ENCODE measurements at places on chromosomes 6 and 20. TPM values are rescaled to one million over a fixed set of nuclear protein-coding genes. Genes with fewer than 3 reads are reported as not detected.
A peak's percentile ranks its signal among the peaks of the same experiment; 100 is the strongest.

The HLA-G gene
- not detected for total RNA-seq

The RNF182 gene
- 22.8 TPM for total RNA-seq

The DUSP15 gene
- not detected for total RNA-seq

The PIGU gene
- total RNA-seq: 26.0 TPM

GRCh38 chr20:53425941-53426340, 167.7 kb downstream of the ZNF217 start:
- H3K36me3 ChIP-seq: no peaks in the 10 kb centered on the region
- no peak overlapping the region for H3K4me3 ChIP-seq
- peaks cover 16% of the 10 kb centered on the region for H3K27me3 ChIP-seq
- no peak overlapping the region for H3K27ac ChIP-seq

- no peaks in the 10 kb centered on the region for H3K27me3 ChIP-seq
- H3K36me3 ChIP-seq: no peaks in the 10 kb centered on the region
- peak; percentile 36 for DNase-seq
- no peak overlapping the region for H3K27ac ChIP-seq
- no peaks in the 10 kb centered on the region for H3K4me1 ChIP-seq
- no peak overlapping the region for H3K4me3 ChIP-seq
These were observed 194.8 kb downstream of the COL9A1 start for GRCh38 chr6:70107852-70108629.

- no peak overlapping the region for H3K4me3 ChIP-seq
- H3K27ac ChIP-seq: peak overlapping the region; percentile 53
- no peaks in the 10 kb centered on the region for H3K27me3 ChIP-seq
- DNase-seq: no peak
These were observed 135.2 kb downstream of the DST start for GRCh38 chr6:56507517-56507916.

GRCh38 chr6:70059039-70059719, 192.8 kb downstream of the COL19A1 start:
- no peaks in the 10 kb centered on the region for H3K36me3 ChIP-seq
- no peak overlapping the region for H3K27ac ChIP-seq
- H3K4me3 ChIP-seq: no peak overlapping the region
- H3K27me3 ChIP-seq: no peaks in the 10 kb centered on the region

GRCh38 chr6:143034689-143035334, 25.9 kb upstream of the AIG1 start:
- no peak for DNase-seq
- H3K4me3 ChIP-seq: no peak overlapping the region
- peaks cover 11% of the 10 kb centered on the region for H3K4me1 ChIP-seq
- H3K27me3 ChIP-seq: no peaks in the 10 kb centered on the region
- peak overlapping the region; percentile 48 for H3K27ac ChIP-seq

DNA sequence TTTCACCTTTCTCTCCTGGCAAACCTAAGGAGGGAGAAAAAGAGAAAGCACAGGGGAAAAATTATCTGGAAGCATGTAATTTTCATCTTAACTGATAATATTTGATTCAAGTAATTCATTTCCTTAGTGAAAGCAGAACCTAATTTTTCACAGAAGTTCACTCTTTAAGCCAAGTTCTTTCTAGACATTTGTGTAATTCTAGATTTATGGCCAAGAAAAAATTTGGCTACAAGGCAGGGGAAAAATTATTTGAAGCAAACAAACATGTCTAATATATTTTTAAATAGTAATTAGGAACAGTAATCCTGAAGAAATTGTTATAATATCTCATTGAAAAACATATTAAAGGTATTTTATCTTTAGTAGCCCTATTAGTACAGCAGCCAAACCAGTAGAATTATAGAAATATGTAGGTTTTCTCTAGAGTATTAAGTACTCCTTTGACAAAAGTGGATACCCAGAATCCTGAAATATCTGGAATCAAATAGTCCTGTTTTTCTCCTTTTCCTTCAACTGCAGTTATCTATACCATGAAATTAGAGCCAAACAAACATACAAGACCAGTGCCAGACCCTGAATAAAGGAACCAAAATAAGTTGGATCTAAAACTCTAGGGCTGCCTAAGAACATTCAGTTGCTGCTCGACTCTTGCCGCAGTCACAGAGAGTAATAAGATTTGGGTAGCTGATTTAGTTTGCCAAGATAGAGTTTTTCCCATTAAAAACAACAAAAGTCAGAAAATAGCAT, 116.5 kb downstream of the COL12A1 start:
- no peaks in the 10 kb centered on the region for H3K27me3 ChIP-seq
- H3K4me1 ChIP-seq: peaks cover 3% of the 10 kb centered on the region
- no peak for DNase-seq
- H3K4me3 ChIP-seq: no peak overlapping the region

DNA sequence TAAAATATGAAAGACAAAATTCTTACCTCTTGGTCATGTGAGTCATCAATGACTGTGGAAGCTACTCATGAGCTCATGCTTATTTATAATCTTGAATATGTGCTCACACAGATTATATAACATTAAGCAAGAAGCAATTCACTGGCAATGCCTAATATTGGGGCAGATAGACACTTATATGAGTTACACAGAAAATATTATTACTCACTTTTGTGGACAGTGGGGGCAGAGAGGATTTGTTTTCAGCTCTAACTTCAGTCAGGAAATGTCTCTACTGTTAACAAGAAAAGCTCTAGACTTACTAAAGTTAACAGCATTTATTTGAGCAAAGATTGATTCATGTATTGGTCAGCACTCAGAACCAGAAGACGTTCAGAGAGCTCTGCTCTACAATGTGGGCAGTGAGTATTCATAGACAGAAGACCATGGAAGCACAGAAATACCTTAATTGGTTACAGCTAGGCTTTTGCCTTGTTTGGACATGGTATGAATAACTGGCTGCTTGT, 85.8 kb upstream of the AHI1 start:
- H3K4me1 ChIP-seq: no peaks in the 10 kb centered on the region
- no peak for DNase-seq
- no peaks in the 10 kb centered on the region for H3K27me3 ChIP-seq
- no peaks in the 10 kb centered on the region for H3K36me3 ChIP-seq
- H3K27ac ChIP-seq: no peak overlapping the region

DNA sequence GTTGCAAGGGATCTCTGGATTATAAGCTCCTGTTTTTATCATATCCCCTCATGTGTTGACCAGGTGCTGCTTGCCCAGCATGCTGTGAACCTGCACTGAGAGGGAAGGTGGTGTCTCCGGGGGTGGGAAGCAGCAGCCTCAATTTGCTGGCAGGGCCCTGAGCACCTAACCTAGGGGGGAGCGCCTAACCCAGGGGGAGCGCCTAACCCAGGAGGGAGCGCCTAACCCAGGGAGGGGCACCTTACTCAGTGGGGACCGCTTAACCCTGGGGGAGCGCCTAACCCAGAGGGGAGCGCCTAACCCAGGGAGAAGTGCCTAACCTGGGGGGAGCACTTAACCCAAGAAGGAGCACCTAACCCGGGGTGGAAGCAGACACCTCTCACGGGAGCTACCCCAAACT, 83.3 kb upstream of the QKI start:
- H3K27me3 ChIP-seq: peaks cover 36% of the 10 kb centered on the region
- H3K4me1 ChIP-seq: peaks cover 5% of the 10 kb centered on the region
- no peak overlapping the region for H3K4me3 ChIP-seq

DNA sequence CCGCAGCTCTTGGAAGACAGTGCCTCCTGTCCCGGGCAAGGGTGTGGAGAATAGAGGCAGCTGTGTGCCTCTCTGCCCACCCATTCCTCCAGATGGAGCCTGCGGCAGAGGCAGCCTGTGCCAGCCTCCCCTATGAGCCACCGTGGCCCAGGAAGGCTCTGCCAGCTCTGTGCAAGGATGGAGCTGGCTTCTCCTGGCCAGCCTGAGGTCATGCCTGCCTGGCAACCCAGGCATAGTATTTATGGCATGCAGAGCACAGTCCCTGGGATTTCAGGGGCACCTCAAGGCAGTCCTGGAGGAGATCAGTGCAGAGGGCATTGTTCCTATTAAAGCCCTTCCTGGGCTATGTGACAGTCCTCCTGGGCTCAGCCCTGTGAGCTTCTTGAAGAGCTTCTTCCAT, 1.5 kb downstream of the EPB41L1 start:
- peaks cover 55% of the 10 kb centered on the region for H3K27me3 ChIP-seq
- no peaks in the 10 kb centered on the region for H3K36me3 ChIP-seq
- H3K4me1 ChIP-seq: peaks cover 13% of the 10 kb centered on the region
- H3K27ac ChIP-seq: no peak overlapping the region
- DNase-seq: no peak

- no peak overlapping the region for H3K27ac ChIP-seq
- H3K4me1 ChIP-seq: peaks cover 2% of the 10 kb centered on the region
- H3K4me3 ChIP-seq: no peak overlapping the region
- H3K27me3 ChIP-seq: no peaks in the 10 kb centered on the region
- no peak for DNase-seq
These were observed 74.6 kb downstream of the MAP3K5 start for GRCh38 chr6:136717716-136717990.
